IPS DF 6.9 (cell line): ENCODE measurements at places on chromosomes 6 and 20.

GRCh38 chr6:78476561-78476960, 390.8 kb upstream of the IRAK1BP1 start:
- no peak for DNase-seq

- no peak for DNase-seq
These were observed 35.6 kb downstream of the DZANK1 start for GRCh38 chr20:18431206-18431605.

DNA sequence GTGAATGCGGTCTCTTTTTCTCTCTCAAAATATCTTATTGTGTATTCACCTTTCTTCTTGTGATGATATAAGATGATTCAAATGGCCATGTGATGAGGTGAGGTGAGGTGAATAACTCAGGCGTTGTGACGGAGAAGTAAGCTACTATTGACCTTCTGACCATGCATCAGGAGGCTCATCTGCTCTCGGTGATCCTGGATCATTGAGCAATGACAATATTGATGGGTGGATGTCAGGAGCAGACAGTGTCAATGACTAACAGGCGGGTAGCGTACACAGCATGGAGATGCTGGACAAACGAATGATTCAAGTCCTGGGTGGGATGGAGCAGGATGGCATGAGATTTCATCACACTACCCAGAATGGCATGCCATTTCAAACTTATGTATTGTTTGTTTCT, 119.6 kb downstream of the PXDC1 start:
- DNase-seq, result no peak

- no peak for DNase-seq
These were observed 114.3 kb upstream of the DST start for GRCh38 chr6:56756791-56757587.

DNA sequence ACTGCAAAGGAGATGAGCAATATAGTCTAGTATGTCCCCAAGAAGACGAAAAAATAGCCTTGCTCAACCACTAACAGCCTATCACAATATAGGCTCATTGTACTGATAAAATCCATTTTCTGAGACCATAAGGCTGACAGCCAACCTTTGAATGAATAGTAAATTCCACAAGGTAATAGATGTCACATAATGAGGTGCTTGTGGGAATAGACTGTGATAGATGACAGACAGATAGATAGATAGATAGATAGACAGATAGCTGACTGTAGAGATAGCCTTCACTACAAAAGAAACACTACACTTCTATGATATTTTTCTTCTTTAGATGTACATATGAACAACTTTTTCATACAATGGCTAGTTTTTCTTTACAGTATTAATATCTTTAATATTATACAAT, 760.3 kb upstream of the NRSN1 start:
- DNase-seq, result no peak

DNA sequence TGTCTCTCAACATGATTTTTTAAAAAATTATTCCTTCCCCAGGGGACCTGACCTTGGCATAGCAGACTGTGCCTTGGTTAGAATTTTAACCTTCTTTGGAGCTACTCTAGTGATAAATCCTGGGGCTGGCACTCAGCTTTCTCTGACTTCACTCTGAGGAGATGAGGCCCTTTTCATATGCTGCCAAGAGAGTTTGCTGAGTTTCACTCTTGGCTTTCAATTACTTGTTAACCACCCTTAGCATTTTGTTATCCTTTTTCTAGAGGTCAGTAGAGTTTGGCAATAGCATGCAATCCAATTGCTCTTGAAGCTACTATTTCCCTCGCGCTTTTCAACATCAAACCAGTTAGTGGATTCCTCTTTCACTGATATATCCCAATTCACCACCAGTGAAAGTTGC, 920.3 kb downstream of the EYS start:
- DNase-seq, result no peak

GRCh38 chr6:150639823-150640331, 40.2 kb downstream of the PLEKHG1 start:
- DNase-seq, result no peak

- no peak for DNase-seq
These were observed 89.1 kb upstream of the ZNF184 start for GRCh38 chr6:27562027-27562410.

DNA sequence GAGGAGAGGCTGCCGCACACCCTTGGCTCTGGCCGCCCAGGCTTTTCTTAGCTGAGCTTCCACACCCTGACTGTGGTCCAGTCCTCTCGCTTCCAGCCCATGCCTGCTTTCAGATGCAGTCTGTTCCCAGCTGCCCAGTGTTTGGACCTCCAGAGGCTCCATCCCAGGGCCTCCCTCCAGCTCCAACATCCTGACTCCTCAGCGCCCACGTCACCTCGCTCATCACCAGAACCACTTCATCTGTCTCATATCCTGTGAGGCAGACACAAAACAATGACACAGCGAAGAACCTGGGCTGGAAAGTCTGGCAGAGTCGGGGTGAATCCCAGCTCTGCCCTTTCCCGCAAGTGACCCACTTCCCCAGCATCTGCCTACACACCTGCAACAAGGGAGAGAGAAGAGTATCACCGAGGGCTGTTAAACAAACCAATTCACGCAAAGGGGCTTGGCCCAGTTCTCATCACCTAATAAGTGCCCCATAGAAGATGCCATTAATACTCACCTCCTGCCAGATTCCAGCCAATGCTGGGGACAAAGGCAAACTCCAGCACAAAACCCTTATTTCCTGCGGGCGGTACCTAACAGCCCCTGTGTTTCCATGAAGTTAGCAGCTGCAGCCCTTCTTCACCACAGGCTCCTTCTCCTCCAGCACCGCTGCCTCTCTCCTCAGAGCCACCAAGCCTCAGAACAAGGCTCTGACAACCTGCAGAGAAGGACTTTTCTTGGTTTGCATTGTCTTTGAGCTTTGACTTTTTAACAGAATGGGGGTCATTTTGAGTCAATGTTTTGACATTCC, 133.4 kb upstream of the CDH4 start:
- DNase-seq, result no peak

DNA sequence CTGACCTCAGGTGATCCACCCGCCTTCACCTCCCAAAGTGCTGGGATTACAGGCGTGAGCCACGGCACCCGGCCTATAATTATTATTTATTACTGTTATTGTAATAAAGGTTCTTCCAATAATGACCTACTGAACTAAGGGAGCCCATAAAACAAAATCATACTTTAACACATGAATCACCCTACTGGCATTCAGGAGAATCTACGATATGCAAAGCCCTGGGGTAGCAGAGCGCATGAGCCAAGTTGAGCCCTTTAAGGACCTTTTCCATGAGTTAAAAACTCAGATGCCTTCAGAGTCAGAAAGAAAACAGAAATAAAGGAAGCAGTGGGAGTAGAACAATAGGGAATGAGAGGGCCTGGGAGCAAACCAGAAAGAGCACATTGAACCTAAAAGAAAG, 41.5 kb downstream of the SNRPB start:
- no peak for DNase-seq

DNA sequence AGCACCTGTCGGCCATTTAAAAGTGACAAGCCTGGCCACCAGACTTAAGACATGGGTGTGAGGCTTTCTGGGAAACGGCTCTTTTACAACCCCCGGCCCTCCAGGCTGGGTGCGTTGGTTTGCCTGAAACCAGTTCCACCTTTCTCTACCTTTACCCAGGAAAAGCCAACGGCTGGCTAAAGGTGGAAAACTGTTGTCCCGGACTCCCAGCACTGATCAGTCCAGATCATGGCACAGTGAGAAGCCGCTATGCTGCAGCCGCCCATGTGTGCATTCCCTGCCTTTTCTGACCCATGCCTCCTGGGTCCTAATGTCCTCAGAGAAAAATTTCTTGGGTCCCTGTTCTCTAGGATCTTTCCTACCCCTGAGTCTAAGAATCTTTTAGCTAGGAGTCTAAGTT, 655.7 kb upstream of the HS3ST5 start:
- DNase-seq, result no peak

- no peak for DNase-seq
These were observed 9.4 kb upstream of the CRIP3 start for GRCh38 chr6:43318011-43318410.

DNA sequence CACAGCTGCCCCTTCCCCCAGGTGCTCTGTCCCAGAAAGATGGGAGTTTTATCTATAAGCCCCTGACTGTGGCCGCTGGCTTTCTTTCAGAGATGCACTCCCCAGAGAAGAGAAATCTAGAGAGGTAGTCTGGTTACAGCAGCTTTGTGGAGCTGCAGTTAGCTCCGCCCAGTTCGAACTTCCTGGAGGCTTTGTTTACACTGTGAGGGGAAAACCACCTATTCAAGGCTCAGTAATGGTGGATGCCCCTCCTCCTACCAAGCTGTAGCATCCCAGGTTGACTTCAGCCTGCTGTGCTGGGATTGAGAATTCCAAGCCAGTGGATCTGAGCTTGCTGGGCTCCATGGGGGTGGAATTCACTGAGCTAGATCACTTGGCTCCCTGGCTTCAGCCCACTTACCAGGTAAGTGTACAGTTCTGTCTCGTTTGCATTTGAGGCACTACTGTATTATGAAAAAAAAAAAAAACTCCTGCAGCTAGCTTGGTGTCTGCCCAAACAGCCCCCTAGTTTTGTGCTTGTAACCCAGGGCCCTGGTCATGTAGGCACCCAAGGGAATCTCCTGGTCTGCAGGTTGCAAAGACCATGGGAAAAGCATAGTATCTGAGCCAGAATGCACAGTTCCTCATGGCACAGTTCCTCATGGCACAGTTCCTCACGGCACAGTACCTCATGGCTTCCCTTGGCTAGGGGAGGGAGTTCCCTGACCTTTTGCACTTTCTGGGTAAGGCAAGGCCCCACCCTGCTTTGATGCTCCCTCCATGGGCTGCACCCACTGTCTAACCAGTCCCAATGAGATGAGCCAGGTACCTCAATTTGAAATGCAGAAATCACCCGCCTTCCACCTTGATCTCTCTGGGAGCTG, 275.0 kb downstream of the CENPW start:
- peak; percentile 2 for DNase-seq

- no peak for DNase-seq
These were observed 47.2 kb downstream of the VEGFA start for GRCh38 chr6:43817192-43817591.

- no peak for DNase-seq
These were observed 54.7 kb upstream of the SNX9 start for GRCh38 chr6:157768304-157768703.

- no peak for DNase-seq
These were observed 63.0 kb downstream of the PRR18 start for GRCh38 chr6:166245148-166245547.

DNA sequence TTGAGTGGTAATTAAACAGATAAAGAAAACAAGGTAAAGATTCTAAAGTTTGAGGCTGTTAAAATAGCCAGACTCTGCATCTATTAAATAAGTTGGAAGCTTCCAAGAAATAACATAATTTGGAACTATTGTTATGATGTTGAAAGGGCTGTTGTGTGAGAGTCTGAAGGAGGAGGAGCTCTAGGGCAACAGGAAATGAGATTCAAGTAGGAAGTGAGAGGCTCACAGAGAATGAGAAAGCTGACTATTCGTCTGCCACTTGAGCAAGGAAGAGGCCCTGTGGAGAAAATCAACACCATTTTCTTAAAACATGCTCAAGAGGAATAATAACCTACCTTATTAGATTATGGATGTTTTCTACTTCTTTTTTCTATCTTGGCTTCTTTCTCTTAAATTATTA, 185.2 kb downstream of the SLC24A3 start:
- no peak for DNase-seq

DNA sequence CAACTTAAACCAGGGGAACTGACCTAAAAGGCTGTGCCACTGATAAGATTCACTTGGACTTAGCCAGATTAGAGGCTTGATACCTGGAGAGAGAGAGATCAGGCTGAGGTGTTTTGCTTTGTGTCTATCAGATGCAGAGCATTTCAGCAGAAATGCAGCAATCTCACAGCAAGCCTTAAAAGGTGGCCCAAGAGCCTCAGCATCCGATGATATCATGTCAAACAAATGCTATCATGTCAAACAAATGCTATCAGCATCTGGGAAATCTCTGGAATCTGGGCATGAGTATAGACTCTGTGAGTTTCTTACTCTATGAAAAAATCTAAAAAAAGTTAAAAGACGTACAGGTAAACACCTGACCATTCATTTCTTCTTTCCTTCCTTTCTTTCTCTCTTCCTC, 718.9 kb downstream of the EYS start:
- DNase-seq, result no peak

GRCh38 chr20:9145142-9145541, 76.3 kb downstream of the PLCB4 start:
- DNase-seq, result no peak
